ENCODE measurements at places on chromosomes 12 and 14.

DNA sequence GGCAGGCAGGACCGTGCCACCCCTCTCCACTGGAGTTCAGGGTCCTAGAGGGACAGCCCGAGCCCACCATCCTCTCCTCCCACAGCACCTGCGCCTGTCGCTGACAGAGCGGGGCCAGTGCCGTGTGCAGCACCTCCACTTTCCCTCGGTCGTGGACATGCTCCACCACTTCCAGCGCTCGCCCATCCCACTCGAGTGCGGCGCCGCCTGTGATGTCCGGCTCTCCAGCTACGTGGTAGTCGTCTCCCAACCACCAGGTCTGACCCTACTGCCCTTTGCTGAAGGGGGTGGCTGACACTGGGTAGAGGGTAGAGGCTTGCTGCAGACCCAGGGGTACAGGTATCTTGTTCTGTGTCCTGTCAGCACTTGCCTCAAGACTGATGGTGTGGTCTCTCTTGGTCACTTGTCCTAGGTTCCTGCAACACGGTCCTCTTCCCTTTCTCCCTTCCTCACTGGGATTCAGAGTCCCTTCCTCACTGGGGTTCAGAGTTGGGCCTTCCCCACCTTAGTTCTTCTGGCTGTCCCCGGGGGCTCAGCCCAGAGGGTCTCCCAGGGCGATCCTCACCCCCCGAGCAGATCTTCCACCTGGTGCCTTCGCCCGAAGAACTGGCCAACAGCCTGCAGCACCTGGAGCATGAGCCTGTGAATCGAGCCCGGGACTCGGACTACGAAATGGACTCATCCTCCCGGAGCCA lies 42.0 kb downstream of the SH2B3 start:
- no peak for DNase-seq

DNA sequence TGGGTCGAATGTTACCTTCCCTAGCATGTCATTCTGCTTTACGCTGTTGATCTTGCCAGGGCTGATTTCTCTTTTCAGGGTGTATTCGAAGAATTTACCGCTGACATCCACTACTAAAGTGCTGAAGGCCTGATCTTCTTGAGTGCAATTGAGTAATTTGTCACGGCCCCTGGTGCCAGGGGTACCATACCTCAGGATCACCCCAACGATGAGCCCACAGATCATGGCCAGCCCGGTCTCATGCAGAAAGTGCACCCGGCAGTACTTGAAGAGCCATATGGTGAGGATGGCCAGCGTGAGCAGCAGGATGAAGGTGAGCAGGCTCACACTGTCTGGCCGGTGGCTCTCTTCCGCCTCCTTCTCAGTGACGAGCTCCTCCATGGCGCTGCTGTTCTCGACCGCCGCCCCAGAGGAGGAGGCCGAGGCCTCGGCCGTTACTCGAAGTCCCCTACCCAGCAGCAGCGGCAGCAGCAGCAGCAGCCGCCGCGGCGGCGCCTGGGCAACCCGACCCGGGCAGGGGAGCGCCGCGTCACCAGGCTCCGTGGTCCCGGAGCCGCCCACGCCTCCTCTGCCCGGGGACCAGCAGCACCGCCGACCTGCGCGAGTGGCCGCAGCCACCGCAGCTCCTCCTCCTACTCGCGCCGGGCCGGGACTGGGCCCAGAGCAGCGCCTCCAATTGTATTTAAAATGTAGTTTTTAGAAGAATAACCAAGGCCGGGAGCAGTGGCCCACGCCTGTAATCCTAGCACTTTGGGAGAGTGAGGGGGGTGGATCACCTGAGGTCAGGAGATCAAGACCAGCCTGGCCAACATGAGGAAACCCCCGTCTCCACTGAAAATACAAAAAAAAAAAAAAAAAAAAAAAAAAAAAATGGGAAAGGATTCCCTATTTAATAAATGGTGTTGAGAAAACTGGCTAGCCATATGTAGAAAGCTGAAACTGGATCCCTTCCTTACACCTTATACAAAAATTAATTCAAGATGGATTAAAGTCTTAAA lies 58.5 kb upstream of the TMPO start:
- DNase-seq, result peak; percentile 57

- DNase-seq, result no peak
These were observed 19.1 kb downstream of the TPCN1 start for GRCh38 chr12:113240395-113240794.

- DNase-seq, result peak; percentile 81
These were observed 50.4 kb downstream of the GXYLT1 start for GRCh38 chr12:42094277-42094676.

DNA sequence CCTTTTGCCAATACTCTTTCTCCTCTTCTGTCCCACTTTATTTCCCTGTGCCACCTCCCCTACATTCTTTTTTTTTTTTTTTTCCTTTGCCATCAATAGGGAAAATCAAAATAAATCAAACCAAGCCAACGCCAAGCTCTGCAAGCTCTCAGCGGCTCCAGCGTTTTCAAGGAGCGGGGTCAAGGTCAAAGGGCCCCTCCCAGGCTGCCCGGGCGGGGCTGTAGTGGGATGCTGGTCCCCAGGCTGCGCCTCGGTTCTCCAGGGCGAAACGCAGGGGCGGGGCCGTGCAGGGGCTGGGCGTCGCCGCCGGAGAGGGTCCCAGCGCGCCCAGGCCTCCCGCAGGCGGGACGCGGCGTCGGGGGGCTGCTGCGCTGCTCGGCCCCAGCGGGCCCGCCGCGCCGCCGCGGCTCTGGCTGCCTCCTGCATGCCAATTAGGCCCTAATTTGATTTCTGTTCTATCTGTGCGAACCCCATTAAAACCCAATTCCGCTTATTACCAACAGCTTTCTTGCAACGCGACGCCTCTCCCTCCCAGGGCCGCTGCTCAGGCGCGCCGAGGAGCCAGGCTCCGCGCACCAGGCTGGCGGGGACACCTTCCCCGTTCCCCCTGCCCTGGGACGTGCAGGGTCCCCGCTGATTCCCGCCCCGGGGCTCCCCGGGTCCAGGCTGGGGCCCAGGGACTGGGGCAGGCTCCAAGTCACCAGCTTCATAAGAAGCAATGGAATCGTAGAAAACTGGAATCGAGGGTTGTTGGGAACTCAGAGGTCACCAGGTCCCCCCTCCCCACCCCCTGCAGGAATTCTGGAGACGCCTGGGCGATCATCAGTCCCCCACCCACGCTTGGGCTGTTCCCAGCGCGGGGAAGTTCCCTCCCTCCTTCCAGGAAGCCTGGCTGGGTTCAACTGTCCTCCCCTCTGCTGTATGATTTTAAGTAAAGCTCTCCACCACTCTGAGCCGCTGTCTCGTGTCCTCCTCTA lies 50.7 kb upstream of the MAP1LC3B2 start:
- DNase-seq, result peak; percentile 14

- no peak for DNase-seq
These were observed 32.3 kb downstream of the RPS29 start for GRCh38 chr14:49553892-49554291.

GRCh38 chr14:65972346-65972870 lies 513.8 kb upstream of the CCDC196 start:
- DNase-seq, result peak; percentile 27

GRCh38 chr12:93460902-93461301 lies 6.4 kb upstream of the MRPL42 start:
- DNase-seq, result no peak

- DNase-seq, result peak; percentile 89
These were observed 80.5 kb upstream of the PCED1B start for GRCh38 chr12:46998811-46999368.

DNA sequence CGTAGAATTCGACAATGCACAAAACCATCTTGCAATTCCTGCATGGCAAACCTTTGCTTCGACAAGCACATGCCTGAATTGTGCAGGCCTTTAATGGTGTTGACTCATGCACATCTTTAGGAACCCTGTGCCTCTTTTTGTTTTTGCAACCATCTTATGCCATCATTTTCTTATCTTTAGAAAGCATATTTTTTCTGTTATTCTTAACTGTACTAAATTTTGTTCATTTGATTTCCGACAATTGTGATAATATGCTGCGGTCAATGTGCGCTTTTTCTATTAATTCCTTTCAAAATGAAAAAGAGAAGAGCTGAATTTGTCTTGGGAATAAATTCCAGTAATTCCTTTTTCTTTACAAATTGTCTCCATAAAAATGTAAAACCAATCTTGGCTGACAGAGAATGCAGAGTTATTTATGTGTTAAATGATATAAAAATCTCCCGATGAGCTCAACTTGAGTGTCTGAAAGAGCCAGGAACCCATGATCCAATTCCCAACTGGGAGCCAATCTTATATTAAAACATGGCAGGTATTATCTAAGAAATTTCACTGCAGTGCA lies 20.1 kb upstream of the CDK17 start:
- no peak for DNase-seq

DNA sequence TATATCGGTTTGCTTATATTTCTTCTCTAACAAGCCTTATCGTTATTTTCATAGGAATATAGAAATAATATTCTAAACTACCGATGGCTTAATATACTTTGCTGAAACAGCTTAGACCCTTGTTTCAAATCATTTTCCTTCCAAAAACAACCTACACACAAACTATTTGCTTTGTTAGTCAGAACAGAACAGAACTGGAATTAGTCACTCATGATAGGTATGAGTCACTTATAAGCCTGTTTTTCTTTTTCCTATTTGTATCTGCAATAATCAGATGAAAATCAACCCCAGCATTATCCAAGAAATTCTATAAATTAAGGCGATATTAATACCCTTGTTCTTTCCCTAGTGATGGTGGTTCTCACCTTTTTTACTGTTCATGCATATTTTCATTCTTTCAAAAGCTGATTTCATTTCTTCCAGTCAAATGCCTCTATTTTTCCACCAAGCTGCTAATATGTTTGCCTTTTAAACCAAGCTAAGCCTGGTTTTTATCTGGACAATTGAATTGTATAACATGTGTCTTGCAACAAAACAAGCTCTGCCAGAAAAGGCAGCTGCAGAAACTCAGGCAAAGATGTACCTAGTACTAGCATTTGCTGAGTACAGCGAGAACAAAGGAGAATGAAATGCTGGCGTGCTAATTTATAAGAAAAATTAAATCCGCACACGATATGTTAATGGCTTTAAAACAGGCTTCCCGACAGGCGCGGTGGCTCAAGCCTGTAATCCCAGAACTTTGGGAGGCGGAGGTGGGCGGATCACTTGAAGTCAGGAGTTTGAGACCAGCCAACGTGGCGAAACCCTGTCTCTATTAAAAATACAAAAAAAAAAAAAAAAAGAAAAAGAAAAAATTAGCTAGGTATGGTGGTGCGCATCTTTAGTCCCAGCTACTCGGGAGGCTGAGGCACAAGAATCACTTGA lies 1418.2 kb downstream of the AACS start:
- peak; percentile 27 for DNase-seq

- no peak for DNase-seq
These were observed 57.4 kb downstream of the FOXN3 start for GRCh38 chr14:89359477-89360222.

DNA sequence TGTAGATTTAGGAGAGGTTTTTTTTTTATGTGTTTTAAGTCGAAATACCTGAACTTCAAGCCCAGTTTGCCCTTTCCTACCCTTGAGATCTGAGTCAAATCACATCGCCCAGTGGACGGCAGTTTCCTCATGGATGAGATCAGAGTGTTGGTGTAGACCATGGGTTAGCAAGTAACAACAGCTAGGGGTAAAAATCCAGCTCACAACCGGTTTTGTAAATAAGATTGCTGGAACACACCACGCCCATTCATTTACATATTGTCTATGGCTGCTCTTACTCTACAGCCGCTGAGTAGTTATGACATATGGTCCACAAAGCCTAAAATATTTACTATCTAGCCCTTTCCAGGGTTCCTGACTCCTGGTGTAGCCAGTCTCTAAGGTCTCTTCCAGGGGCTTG lies 158.5 kb upstream of the PLEKHG7 start:
- DNase-seq, result no peak

DNA sequence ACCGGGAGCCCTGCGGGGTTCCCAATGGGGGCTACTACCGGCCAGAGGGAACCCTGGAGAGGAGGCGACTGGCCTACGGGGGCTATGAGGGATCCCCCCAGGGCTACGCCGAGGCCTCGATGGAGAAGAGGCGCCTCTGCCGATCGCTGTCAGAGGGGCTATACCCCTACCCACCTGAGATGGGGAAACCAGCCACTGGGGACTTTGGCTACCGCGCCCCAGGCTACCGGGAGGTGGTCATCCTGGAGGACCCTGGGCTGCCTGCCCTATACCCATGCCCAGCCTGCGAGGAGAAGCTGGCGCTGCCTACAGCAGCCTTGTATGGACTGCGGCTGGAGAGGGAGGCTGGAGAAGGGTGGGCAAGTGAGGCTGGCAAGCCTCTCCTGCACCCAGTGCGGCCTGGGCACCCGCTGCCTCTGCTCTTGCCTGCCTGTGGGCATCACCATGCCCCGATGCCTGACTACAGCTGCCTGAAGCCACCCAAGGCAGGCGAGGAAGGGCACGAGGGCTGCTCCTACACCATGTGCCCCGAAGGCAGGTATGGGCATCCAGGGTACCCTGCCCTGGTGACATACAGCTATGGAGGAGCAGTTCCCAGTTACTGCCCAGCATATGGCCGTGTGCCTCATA lies 9.7 kb downstream of the TNS2 start:
- DNase-seq, result no peak

GRCh38 chr14:69324341-69324931 lies 64.5 kb downstream of the GALNT16 start:
- no peak for DNase-seq

DNA sequence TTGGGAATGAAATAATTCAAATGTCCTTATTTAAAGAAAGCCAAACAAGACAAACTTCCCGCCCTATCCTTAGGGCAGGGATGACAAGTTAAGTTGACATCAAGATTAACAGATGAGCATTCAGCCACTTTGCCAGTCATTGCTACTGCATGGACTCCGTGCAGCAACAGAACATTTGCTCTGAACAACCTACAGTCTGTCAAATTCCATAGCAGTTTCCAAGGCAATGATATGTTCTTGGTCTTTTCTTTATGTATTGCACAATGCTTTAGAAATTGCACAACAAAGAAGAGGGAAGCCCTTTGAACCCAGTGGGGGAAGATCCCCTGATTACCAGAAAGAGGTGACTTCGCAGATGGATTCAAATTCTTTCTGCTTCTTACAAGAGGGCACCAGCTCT lies 269.8 kb downstream of the BCAT1 start:
- peak; percentile 82 for DNase-seq

DNA sequence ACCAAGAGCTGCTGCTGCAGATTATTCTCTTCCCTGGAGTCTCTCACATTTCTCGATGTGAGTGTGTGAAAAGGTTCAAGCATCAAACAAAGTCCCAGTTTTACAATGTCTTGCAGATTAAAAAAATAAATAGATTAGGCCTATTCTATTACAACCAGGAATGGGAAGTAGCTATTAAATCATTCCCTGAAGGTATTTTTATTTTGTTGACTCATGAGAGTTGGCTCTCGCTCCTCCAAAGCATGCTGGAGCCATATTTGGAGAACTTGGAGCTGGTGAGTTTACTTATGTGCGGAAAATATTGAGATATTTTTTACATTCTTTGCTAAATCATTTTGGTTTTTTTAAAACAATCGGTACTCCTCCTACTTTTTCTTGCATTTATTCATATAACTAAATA lies 572.3 kb downstream of the ETNK1 start:
- peak; percentile 3 for DNase-seq

DNA sequence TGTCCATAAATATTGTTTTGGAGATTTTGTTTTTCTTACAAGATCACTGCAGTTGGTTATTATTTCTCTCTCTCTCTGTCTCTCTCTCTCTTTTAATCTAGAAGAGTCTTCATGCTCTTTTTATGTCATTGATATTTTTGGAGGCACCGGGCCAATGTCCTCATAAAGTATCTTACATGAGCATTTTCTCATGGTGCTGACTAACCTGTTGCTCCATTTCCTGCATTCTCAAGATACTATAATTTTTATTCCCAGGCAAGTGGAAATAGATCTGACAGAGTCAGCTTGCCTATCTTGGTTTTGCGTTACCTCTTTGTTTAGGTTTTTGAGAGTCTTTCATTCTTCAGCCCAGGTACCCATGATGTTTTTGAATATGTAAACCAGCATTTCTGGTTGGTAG lies 938.8 kb upstream of the FBXO33 start:
- DNase-seq, result no peak

GRCh38 chr14:92341791-92342190 lies 18.8 kb downstream of the SLC24A4 start:
- no peak for DNase-seq

All from iris pigment epithelial cell (primary cell).